NCI-H2171 treated with DMSO at 0.1 percent for 48 hours (cell line): ENCODE measurements at places on chromosomes 3 and 15.

- no peak for DNase-seq
Measured at GRCh38 chr3:29226706-29227105, 54.2 kb upstream of the RBMS3 start.

DNA sequence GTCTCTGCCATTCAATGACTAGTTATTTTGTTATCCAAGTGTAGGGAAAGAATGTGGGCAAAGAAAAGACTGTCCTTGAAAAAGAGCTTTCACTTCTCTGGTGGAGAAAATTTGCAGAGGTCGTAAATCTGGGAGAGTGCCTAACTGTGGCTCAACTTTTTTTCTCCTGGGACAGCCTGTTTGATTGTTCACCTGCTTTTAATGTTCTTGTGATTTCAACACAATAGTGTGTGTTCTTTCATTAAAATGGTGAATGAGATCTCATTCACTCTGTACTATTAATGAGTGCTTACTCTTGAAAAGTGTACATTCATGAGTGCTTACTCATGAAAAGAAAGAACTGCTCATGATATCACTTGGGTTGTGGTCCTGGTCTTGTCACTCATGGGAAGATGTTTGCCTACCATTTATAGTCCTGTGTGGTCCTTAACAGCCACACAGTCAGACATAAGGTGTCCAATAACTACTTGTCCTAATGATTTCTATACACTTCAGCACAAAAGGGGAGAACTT, 567.3 kb downstream of the GRM7 start:
- DNase-seq: no peak

GRCh38 chr15:38041576-38041975, 107.1 kb downstream of the TMCO5A start:
- DNase-seq: no peak

- no peak for DNase-seq
Measured at GRCh38 chr15:87573534-87573933, 683.0 kb downstream of the NTRK3 start.

- no peak for DNase-seq
Measured at GRCh38 chr15:90677807-90678790, 39.0 kb upstream of the BLM start.

DNA sequence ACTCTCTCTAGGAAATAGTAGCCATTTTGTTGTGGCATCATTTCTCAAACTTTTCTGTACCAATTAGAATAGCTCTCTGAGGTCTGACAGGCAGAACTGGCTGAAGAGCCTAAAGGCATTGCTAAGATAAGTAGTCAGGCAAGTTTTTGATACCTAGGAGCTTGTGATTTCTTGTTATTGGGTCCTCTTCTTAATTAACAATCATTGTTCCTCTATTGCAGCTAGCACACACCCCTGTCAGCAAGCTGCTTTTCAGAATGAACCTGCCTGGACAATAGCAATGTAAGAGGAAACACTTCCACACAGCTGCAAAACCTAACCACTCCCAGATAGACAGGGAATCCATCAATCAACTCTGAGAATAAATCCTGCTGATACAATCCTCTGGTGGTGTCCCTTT, 403.9 kb upstream of the TBL1XR1 start:
- DNase-seq: no peak

DNA sequence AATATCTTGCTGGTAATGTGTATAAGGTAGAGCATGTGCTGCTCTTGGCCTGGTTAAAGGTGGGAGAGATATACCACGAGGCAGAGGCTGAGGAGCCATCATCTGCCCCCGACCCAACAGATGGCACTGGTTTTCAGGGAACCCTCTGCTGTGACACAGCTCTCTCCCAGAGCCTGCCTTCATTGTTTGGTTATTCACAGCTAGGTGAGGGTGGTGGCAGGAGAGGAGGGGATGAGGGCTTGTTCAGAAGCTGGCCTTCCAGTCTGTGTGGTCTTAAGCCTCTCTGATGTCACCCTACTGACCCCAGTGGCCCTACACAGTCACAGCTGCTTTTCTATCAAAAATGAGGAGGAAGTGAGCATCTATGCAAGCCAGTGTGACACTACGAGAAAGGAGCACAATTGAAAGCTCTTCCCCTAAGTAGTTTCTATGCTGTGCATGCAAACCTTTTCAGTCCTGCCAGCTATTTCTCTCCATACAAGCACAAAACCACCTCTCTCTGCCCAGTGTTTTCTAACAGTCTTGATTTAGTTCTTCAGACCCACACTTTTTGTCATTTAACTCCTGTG, 258.4 kb upstream of the AGTR1 start:
- DNase-seq: no peak

DNA sequence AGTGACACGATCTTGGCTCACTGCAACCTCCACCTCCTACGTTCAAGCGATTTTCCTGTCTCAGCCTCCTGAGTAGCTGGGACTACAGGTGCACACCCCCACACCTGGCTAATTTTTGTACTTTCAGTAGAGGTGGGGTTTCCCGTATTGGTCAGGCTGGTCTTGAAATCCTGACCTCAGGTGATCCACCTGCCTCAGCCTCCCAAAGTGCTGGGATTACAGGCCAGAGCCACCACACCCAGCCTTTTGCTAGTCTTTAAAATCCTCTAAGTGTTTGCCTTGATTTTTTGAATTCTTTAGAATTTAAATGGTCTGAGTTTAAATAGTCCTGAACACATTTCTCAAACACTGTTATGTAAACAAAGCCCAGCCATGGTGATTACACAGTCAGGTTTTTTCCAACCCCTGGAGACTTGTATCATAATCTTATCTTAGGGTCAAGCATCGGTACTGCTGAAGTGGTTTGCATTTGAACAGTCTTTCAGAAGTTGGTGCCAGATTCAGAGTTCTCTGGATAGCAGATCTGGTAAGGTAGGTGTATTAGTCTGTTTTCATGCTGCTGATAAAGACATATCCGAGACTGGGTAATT, 28.2 kb upstream of the PIAS1 start:
- no peak for DNase-seq

DNA sequence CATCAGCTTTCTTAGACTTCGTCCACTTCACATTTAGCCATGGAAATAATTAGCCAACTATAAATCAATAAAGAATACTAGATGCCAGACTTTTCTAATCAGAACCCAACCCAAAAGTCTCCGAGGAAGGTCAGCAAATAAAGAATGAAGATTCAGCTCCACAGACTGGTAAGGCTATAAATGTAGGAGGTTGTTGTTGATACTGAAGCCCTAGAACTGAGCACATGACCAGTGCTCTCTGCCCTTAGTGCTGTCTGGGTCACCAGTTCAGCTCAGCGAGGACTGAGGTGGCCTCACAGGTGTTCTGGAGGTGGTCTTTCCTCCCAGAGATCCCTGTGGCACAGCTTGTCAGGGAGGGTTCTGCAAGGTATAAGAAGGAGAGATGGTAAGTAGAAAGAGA, 20.9 kb upstream of the SLC28A2 start:
- no peak for DNase-seq

DNA sequence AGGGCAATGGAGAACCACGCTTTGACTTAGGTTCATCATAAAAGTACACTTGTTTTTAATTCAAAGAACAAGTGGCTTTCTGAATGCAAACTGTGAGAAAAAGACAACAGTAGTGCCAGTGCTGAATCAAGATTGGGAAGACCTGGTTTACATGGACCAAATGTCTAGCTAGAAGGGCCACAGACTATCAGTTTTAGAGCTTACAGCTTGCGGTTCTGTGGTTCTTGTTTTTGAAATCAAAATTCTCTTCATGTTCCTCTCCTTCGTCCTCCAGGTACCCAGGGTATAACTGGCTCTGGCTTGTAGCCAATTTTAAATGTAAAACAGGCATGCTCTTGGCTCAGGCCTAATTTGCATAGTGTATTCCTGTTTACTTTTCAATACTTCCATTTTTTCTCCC, 124.6 kb downstream of the TGFBR2 start:
- DNase-seq: no peak

DNA sequence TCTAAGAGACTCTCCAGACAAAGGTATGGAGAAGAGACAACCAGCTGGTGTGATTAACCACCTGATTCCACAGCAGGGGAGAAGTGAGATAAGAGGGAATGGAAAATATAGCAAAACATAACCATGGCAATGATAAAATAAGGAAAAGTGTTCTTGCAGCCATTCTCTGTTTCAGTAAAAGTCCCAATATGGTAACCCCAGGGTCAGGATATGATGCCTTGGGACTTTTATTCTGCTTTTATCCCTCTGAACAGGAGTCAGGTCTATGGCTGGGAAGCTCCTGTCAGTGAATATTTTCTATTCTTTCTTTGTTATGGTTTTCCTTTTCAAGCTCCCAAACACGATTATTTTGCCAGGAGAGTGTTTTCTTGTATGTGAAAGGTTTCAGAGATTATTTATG, 94.2 kb downstream of the SLC9A9 start:
- no peak for DNase-seq

DNA sequence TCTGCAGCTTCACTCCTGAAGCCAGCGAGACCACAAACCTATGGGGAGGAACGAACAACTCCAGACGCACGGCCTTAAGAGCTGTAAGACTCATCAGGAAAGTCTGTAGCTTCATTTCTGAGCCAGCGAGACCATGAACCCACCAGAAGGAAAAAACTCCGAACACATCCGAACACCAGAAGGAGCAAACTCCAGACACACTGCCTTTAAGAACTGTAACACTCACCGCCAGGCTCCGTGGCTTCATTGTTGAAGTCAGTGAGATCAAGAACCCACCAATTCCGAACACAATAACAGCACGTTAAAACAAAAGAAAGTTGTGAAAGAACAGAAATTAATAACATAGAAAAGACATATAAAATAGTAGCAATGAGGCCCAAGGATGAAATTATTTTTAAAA, 300.5 kb upstream of the MDFIC2 start:
- no peak for DNase-seq

GRCh38 chr3:120802916-120803315, 60.4 kb downstream of the GTF2E1 start:
- DNase-seq: no peak

DNA sequence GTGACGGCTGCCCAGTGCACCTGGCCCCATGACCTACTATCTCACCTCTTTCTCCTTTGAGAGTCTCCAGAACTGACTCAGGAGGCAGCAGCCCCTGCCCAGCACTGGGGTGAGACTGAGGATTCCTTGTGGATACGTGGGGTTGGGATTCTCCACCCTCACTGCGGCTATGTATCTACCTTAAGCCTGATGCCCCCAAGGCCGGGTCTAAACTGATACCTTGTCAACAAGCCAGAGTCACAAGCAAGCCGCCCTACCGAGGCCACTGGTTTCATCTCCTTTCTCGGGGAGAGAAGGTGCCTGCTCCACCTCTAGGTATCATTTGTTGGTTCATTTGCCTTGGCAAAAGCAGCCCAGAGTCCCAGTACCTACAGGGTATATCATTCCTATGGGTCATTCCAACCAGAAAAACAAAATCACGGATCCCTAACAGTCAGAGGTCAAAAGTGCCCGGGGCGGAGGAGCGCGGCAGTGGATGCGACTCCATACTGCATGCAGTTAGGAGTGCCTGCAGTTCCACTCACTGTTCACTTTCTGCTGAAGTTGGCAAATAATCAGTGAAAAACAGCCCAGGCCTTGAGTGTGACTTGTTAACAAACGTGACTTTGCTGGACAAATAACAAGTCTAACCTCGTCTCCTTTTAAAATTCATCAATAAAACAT, 47.5 kb downstream of the ABTB1 start:
- no peak for DNase-seq

DNA sequence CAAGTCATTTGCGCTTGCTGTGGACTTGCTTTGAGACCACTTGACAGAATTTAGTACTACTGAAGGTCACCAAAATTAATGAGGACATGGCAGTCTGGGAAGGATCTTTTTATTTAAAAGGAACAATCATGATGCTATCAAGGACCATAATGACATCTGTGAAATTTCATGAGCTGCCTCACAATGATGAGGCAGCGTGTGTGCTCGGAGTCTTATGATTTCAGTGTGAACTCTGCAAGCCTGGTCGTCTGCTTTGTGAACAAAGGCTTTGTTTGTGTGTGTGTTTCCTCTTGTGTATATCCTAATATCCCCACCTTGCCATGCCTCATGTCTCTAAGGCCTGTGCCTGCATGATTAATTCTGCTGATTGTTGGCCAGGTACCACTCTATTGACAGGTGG, 46.7 kb downstream of the RAD54L2 start:
- no peak for DNase-seq

- DNase-seq: no peak
Measured at GRCh38 chr3:42019953-42020260, 58.0 kb upstream of the ULK4 start.

DNA sequence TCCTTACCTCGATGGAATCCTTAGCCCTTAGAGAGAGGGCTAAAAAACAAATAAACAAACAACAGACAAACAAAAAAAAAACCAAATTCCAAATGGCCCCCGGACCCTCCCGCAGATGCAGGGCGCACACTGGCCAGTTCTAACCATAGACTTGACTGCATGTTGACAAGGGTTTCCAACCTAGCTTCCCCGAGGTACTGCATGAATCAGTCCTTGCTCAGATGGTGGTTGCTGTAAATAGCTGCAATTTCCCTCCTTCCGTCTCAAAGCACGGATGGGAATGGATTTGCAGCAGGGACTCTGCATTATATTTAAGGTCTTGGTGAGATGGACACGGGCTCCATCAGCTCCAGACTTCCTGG, 162.8 kb downstream of the CD47 start:
- DNase-seq: no peak

DNA sequence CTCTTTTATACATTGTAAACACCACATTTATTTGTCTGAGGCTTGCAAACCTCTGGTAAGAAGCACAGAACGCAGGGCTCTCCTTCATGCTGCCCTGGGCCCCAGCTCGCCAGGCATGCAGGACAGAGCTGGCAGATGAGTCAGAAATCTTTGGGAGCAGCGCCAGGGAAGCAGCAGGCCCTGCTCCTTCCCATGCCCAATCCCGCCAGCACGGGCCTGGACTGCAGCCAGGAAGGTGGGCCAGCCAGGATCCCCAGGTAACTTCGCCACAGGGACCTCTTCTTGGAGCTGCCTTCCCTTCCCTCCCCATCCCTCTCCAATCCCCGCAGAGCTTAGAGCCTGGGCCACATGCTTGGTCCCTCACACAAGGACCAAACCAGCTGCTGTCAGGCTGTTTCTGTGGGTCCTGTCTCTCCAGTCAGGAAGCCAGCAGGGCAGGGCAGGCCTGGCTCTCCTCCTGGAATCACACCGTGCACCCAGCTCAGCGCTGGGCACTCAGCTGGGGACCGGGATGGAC, 8.8 kb downstream of the STOML1 start:
- DNase-seq: peak; percentile 89

- DNase-seq: no peak
Measured at GRCh38 chr3:38232701-38233100, 32.9 kb upstream of the SLC22A13 start.

GRCh38 chr3:170358042-170359010, 811 bp downstream of the SKIL start:
- peak; percentile 52 for DNase-seq

DNA sequence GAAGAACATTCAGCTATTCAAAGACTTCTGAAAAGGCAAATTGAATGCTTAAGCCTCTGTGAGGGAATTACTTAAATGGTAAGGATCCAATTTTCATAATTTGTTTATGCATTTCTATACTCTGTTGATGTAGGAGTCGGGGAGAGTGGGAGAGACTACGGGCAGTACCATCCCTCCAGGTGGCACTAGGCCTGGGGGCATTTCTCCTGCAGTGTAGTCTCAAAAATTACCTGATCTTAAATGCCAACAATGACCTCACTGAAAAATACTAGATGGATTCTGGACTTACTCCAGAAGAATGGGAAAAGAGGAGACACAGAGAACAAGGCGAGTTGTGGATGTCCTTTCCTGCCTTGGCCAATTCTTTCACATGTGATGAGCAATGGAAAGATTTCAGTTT, 77.8 kb upstream of the PLXND1 start:
- no peak for DNase-seq
